ENCODE measurements at places on chromosomes 6 and 20.

GRCh38 chr6:20483887-20484497, 50.3 kb upstream of the CDKAL1 start:
- no peak for DNase-seq

DNA sequence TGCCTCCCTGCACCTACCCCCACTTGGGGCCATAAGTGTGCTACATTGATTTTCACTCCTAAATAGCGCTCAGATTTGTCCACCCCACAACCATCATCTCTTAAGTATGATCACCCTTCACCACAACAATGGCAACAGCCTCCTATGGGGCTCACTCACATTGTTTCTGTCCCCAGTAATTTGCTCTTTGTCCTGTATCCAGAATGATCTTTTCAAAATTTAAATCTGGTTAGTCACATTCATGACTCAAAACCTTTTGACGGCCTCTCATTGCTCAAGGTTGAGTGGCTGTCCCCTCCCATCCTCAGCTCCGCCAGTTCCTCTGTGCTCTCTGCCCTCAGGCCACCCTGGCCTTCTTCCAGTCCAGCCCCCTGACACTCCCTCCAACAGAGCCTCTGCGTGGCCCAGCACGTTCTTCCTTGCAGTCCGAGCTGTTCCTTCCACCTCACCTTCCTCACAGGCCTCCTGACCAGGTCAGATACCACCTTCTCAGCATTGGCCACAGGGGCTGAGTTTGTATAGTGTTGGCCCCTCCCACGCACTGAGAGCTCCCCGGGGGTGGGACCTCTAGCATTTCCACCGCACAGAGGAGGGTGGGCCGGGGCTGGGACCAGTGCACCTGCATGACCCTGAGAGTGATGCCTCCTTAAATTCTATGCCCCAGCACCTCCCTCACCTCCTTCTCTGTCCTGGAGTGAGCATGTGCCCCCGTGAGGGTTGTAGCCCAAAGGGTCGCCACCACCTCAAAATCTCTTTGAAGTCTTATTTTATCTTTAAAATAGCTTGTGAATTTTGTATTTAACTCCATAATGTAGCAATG, 2.4 kb upstream of the PPP1R3G start:
- no peak for DNase-seq

- no peak for DNase-seq
Observed at GRCh38 chr6:166724576-166724975, 97.5 kb upstream of the RPS6KA2 start.

GRCh38 chr6:28811873-28812272, 111.9 kb downstream of the TRIM27 start:
- no peak for DNase-seq

- DNase-seq: no peak
Observed at GRCh38 chr6:80637312-80637711, 530.8 kb downstream of the BCKDHB start.

- no peak for DNase-seq
Observed at GRCh38 chr20:12293900-12294299, 376.2 kb downstream of the BTBD3 start.

All from T-helper 1 cell (primary cell).